Coronary artery (tissue), 2 donors: ENCODE measurements at places on chromosomes 7 and 10.

- DNase-seq, result no peak
Measured at GRCh38 chr10:65838811-65839210, 1087.0 kb upstream of the LRRTM3 start.

GRCh38 chr10:120508966-120509365 is 51.9 kb downstream of the PLPP4 start:
- DNase-seq, result no peak

GRCh38 chr10:52659085-52659484 is 113.5 kb downstream of the MBL2 start:
- DNase-seq, result no peak

DNA sequence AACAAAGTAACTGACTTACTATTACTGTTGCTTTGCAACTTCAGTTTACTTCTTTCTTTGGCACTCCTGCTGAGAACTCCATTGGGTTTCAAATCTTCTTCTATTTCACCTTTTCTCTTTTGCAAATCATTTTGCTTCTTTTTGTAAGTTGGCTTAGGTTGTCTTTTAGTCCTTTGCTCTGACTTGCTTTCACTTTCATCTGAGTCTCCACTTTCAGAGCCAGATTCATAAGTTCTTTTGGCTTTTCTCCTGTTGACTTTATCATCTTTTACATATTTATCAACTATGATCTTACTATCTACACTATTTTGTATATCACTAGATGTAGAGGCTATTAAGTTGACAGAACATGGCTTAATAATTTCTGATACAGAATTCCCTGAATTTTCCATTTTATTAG is 73.4 kb downstream of the NRBF2 start:
- no peak for DNase-seq

DNA sequence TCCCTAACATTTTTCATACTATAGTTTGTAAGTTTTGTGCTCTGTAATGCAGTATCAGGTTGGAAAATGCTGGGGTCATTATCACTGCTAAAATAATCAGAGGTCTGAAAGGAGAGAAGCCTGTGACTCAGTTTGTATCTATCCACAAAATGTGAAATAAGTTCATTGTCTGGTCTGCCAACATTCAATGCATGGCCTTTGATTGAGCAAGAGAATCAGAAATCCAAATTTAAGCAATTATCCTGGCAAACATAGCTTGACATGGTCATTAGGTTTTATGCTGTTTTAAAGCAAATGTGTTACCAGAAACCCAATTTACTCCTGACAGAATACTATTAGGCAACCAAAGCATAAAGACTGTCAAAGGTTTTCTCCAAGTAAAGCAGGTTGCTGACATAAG is 709.7 kb upstream of the SEMA3D start:
- DNase-seq, result no peak

- DNase-seq, result peak; percentile 64
Measured at GRCh38 chr10:126712681-126713080, 42.2 kb upstream of the C10orf90 start.

DNA sequence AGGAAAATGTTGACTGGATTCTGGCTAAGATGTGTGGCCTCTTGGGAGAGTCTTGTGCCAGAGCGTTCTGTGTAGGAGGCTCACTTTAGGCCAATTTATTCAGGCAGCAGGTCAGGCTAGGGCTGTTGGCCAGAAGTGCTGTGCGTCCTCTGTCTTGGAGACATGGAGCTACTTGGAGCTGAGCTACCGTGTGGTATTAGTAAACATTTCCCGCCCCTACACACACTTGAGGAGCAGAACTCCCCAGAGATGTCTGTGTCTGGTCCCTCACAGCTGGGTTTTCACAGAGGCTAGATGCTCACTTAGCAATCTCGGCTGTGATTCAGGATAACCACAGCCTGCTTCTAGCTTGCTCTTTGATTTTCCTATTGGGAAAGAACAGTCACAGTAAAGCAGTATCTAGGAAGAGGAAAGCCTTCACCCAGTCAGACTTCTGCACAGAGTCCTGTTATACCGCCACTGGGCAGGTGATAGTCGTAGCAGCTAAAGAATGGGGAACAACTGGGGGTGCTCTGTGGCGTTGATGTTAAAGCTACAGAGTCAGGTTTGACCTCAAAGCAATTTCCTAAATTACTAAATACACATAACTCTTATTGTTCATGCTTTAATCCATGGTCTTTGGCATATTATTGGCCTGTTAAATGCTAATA is 86.7 kb downstream of the MDFIC start:
- DNase-seq, result peak; percentile 84

DNA sequence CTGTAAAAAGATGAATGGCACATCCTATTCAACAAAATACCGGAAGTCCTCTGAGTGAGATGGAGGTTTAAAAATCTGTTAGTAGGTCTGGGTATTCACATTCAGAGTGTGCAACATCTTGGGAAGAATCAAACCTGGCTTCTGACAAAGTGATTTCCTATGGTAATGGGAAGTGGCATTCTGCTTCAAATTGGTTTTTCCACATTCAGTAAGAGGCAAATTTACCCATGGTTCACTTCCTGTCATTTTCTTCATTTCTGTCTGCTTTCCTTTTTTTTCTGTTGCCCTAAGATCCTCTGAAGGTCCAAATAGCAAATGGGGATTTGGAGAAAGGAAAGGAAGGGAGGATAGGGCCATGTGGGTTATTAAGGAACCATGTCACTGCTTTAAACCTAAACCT is 218.3 kb downstream of the DOCK4 start:
- no peak for DNase-seq

DNA sequence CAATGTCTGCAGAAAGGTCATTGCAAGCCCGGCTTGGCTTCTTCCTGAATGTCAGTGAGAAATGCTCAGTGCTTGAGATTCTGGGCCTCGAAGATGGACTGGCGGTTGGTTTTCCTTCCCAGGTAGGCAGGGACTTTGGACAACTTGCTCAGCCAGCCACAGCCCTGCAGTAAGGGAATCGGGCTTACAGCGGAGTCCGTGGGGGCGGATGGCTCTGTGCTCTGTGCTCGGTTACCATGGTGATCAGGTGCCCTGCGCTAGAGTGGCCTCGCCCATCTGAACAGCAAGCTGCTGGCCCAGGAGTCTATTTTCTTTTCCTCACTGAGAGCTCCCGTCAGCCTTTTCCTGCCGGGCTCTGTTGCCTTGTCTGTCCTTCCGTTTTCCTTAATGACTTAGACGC is 77.8 kb upstream of the SH2B2 start:
- DNase-seq, result no peak

DNA sequence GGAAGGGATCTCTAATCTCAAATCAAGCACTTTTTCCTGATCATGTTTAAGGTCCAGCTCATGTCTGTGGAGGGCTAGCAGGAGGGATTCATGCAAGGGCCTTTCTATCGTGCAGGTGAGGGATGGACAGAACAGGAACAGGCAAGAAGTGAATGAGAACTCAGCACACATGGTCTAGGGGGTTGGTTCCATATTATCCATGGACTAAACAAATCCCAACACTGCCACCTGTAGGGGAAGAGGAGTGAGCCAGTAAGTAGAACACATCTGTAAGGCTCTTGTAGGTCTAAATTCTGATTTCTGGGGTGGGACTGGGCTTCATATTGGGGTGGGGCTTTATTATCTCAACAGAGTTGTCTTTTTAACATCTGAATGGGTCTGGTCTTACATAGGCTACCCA is 138.0 kb upstream of the TARP start:
- no peak for DNase-seq

DNA sequence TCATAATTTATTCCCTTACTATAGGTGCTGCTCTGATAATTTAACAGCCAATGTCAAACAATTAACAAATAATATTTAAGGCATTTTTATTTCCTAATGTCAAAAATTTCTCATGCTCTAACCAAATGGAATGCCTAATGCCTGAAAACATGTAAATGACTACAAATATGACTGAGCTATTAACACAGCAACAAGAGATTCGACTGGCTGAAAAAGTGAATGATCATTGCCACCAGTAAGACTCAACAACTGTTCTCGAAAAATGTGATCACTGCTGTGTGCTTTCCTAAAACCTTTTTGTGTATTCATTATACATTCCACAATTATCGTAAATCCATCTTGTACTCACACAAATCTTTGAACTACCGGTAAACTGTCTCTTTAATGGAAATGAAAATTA is 118.7 kb downstream of the NPY start:
- DNase-seq, result no peak

DNA sequence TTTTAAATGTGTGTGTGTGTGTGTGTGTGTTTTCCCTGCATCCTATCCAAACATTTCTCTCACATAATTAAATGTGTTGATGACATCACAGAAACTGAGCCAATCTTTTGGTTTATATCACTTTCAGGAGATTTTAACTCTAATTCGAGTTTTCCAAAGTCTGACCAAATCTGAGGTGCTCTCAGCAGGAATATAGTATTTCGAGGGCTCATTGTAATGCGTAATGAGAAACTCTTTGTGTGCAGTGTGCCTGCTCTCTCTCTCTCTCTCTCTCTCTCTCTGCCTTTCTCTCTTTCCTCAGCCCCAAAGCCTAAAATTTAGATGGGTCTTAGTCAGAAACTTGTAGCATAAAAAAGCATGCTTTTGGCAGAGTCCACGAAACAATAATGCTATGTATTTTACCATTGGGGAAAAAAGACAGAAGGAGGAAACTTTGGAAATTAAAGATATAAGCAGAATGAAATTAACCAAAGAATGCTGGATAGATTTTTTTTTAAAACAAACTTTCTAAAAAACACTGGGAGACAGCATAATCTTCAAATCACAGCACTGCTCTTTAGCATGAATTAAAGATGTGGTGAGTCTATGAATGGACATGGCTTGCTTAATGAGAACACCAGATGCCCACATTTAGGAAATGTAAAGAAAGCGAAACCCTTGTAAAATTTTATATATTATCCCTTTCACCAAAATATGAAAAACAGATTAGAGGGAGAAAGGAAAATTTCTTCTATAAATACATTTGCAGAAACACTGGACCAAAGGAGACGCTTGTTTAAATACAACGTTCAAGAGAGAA is 206.8 kb upstream of the HABP2 start:
- no peak for DNase-seq

- no peak for DNase-seq
Measured at GRCh38 chr7:13016036-13016581, 328.7 kb downstream of the ARL4A start.

GRCh38 chr7:27998382-27998781 is 182.2 kb downstream of the JAZF1 start:
- DNase-seq, result no peak

GRCh38 chr10:128050936-128051335 is 75.3 kb downstream of the MKI67 start:
- no peak for DNase-seq

GRCh38 chr7:36775061-36775620 is 50.8 kb upstream of the AOAH start:
- no peak for DNase-seq

DNA sequence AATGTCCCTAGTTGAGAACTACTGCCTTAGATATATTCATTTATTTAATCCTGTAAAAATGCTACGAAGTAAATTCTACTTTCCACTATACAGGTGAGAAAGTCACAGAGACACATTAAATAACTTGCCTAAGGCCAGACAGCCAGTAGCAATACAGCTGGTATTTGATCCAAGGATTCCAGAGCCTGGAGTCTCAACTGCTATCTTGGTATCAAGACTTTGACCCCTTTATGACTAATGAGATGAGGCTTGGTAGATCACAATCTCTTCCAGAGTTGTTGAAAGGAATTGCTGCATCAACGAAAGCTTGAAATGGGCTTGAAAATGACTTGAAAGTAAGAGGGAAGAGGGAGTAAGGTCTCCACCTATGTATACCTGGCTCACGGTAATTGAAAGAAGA is 83.3 kb downstream of the ORC5 start:
- DNase-seq, result no peak

DNA sequence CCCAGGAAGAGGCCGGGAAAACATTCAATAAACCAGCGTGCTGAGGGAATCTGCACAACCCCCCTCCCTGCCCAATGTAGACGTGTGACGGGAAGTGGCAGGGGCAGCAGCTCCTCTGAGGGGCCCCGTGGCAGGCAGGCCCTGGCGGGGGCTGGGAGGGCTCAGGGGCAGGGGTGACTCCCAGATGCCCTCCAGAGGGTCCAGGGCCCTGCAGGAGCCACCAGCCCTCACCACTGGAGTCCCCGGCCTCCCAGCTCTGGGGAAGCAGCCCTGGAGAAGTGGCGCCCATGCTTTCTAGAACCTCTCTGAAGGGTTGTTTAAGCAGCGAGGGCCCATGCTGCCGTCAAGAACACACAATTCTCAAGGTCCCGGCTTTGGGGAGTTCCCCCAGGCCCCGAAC is 8.4 kb upstream of the GPER1 start:
- DNase-seq, result no peak

DNA sequence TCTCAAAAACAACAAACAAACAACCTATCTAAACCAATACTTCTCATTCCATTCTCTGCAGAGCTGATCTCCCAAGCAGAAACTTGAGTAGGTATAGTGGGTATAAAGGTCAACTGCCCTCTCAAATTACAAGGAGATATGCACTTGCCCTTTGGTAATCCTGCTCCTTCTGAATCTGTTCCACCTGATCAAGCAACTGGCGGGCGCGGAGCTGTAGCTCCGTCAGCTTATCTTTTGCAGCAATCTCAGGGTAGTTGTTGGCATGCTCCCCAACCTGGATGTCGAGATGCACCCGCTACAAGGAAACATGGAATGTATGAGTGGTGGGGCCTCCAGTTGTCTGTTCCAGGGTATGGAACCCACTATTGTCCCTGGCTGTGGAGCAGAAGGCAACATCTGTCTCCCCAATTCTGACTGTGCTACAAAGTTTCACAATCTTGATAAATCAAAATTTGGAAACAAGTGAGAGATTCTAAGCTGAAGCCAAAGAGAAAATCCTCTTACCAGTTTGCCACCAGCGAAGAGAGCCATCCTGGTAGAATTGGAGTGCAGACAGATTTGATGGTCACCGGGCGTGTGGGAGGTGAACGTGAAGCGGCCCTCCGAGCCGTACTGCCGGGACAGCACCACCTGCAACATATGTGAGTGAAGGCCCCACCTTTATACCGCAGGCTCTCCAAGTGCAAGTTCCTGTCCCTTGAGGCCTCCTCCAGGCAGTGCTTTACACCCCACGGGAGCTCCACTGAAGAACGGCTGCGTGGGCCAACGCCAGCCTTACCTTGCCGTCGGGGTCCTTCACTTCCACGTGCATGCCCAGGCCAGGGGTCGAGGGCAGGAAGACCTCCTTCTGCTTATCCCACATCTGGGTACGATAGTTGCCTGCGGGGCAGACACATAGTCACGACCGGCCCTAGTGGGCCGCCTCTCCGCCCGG is 819 bp downstream of the TMED4 start:
- no peak for DNase-seq

DNA sequence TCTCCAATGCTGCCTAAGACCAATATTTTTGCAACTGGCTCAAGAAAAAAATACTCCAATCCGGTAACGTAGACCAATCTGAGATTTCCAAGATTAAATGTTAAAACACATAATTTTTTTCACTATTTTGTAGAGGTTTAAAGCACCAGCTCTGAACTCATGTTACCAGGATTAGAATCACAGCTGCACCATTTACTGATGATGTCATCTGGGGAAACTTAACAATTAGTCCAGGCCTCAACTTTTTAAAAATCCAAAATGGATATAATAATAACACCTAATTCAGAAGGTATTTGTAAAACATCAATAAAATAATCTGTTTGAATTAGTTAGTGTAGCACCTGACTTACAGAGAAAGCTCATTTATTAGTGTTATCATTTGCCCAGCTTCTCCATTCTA is 14.4 kb downstream of the PON1 start:
- no peak for DNase-seq

GRCh38 chr10:43365001-43365400 is 6.4 kb upstream of the FXYD4 start:
- no peak for DNase-seq
